Suppressor macrophage treated with lipopolysaccharide for 1 hour (primary cell): ENCODE measurements at places on chromosomes 4 and X.

- no peak for DNase-seq
Measured at GRCh38 chr4:140234697-140235060, 80.7 kb upstream of the MAML3 start.

GRCh38 chr4:101782546-101782945 lies 8.0 kb upstream of the BANK1 start:
- DNase-seq: no peak

GRCh38 chr4:151804086-151804630 lies 43.4 kb upstream of the GATB start:
- DNase-seq: no peak

GRCh38 chrX:38560776-38561125 lies 591 bp upstream of the TSPAN7 start:
- DNase-seq: no peak

DNA sequence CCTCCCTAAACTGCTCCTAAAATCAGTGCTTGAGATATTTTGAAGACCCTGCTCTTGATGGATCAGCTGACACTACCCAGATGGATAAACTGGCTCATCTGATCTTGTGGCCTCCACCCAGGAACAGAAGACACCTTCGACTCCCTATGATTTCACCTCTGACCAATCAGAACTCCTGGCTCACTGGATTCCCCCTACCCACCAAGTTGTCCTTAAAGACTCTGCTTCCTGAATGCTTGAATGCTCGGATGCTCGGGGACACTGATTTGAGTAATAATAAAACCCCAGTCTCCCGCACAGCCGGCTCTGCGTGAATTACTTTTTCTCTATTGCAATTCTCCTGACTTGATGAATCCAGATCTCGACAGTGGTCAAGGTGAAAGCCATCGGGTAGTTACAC lies 12.0 kb upstream of the RPS3A start:
- DNase-seq: no peak

- DNase-seq: no peak
Measured at GRCh38 chr4:139028191-139028661, 12.6 kb downstream of the NOCT start.

- no peak for DNase-seq
Measured at GRCh38 chr4:39908284-39908683, 69.4 kb downstream of the PDS5A start.

DNA sequence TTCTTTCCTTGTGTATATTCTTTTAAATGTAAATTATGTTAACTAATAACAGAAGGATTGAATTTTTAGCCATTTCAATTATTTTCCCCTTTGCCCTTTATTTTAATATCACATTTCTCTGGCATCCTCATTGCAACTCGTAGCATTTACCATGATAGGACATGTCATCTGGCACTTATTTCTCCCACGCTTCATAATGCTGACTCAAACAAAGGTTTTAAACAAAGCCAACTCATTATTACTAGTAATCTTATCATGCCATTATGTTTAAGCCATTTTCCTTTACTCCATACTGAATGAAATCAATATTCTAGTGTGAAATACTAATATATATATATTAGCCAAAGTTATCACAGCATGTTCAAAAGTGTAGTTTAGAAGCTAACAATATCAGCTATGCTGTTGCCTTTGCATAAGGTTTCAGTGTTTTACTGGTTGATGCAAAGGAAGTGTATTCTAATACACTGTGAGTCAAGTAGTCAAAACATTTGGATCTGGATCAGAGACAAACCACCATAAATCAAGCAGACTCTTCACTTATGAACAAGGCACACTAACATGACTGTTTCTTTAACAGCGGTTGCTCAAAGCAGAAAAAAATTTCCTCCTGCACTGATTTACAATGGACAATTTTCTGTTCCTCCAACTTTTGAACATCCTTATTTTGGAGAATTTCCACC lies 281.6 kb downstream of the SLC7A11 start:
- DNase-seq: no peak

GRCh38 chrX:20382518-20383297 lies 116.0 kb upstream of the RPS6KA3 start:
- no peak for DNase-seq

DNA sequence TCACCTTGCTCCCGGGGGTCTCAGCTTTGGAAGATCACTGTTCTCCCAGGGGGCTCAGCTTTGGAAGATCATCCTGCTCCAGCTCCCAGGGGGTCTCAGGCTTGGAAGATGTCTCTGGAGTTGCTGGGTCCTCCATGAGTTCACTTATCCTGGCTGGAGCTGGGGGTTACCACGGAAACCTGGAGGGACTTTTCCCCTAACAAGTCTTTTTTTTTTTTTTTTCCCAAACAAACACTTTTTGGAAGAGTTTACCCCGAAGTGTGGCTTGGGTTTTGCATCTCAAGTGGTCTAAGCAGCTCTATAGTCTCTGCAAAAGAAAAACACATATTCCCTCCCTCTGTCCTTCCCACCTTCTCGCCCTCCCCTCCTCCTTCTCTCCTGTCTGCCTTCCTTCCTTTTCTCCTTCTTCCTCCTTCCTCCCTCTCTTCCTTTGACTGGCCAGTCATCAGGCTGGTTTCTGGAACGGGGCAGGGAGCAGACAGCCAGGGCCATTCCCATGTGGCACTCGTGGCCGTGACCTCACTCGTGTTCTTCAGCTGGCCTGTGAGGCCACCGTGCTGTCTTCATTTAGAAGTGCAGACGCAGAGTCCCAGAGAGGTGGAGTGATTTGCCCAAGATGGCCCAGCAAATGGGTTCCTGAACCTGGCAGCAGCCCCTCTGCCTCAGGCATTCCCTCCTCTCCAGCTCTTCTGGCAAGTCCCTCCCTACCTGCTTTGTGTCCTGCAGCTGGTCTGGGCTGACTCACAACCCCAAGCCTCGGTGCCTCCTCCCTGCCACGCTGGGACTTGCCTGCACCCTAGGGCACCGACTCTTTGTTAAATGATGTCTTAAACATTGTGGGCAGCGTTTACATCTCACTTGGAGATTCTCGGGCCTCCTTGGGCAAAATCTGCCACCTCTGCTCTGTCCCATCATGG lies 25.9 kb upstream of the HMX1 start:
- no peak for DNase-seq

DNA sequence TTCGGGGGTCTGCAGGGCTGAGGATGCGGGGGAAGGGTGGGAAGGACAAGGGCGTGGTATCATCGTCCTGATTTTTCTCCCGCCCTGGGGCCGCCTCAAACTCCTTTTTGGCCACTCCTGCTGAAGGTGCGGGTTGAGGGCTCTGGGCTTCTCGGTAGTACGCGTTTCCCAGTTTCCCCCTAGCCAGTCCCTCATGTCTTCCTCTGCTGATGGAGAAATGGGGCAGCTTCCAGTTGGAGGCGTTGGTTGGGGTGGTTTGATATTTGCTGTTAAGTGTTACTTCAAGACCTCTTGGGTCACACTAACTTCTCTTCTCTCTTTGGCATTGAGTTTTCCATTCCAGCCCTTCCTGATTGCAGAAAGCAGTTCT lies 482 bp downstream of the GSTCD start:
- DNase-seq: peak; percentile 26

DNA sequence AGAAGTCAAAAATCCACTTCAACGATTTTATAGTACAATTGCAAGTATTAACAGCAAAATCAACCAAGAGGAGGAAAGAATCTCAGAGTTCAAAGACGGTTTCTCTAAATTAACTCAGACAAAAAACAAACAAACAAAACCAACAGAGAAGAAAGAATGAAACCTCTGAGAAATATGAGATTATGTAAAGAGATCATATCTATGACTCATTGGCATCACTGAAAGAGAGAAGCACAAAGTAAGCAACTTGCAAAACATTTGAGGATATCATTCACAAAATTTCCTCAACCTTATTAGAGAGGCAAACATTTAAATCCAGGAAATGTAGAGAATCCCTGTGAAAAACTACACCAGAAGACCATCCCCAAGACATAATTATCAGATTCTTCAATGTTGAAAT lies 370.4 kb downstream of the INPP4B start:
- DNase-seq: peak; percentile 5

GRCh38 chr4:148514041-148514440 lies 71.8 kb upstream of the NR3C2 start:
- no peak for DNase-seq

DNA sequence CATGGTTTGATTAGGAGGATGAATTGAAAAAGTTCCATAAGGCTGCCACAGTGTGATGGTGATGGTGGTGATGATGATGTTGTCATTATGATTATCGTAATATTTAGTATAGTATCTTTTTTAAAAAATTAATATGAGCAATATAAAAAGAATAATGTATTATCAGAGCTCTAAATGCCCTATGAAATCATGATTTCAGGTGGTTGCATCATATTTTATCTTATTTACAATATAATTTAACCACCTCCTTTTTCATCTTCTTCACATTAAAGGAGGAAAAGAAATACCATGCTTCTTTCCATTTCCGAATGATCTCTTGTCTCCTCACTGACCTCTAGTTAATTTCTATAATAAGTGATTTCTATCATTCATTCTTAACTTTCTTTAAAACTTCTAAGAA lies 225.9 kb downstream of the RAPGEF2 start:
- DNase-seq: no peak

- DNase-seq: no peak
Measured at GRCh38 chrX:112678831-112679230, 907 bp downstream of the LHFPL1 start.

- DNase-seq: peak; percentile 41
Measured at GRCh38 chr4:138398322-138398721, 156.2 kb upstream of the SLC7A11 start.

- peak; percentile 28 for DNase-seq
Measured at GRCh38 chrX:1536712-1537030, 314 bp downstream of the P2RY8 start.

DNA sequence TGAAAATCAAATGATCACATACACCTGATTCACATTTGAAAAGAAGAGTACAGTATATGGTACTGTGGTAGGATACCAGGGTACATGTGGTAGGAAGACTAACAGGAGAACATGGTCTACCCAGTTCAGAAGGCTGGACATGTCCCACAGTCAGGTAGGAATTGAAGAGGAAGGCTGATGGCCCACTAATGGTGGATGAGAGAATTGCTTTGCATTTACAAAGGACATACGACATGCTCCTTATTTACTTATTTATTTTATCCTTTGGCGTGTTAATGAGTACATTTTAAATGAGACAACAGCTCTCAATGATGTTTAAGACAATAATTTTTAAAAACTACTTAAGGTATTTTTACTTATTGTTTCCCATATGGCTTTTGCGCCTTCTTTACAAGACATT lies 106.7 kb upstream of the BMP2K start:
- no peak for DNase-seq

- DNase-seq: no peak
Measured at GRCh38 chrX:55253528-55253927, 11.2 kb downstream of the PAGE3 start.

DNA sequence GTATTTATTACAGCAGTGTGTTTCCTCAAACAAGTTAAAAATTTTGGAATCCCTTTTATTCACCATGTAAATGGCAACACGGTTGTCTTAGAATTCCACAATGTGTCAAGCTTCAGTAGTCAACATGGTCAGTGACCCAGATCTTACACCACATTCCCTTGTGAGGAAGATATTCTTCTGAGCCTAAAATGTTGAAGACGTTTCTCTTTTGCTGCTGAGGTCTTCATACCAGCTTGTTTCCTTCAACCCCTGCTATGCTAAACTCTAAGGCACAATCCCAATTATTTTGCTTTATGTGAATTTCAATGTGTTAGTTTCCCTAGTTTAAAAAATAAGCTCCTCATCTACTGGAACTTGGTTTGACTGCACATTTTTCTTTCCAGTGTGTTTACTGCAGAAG lies 17.6 kb upstream of the LDB2 start:
- DNase-seq: no peak

DNA sequence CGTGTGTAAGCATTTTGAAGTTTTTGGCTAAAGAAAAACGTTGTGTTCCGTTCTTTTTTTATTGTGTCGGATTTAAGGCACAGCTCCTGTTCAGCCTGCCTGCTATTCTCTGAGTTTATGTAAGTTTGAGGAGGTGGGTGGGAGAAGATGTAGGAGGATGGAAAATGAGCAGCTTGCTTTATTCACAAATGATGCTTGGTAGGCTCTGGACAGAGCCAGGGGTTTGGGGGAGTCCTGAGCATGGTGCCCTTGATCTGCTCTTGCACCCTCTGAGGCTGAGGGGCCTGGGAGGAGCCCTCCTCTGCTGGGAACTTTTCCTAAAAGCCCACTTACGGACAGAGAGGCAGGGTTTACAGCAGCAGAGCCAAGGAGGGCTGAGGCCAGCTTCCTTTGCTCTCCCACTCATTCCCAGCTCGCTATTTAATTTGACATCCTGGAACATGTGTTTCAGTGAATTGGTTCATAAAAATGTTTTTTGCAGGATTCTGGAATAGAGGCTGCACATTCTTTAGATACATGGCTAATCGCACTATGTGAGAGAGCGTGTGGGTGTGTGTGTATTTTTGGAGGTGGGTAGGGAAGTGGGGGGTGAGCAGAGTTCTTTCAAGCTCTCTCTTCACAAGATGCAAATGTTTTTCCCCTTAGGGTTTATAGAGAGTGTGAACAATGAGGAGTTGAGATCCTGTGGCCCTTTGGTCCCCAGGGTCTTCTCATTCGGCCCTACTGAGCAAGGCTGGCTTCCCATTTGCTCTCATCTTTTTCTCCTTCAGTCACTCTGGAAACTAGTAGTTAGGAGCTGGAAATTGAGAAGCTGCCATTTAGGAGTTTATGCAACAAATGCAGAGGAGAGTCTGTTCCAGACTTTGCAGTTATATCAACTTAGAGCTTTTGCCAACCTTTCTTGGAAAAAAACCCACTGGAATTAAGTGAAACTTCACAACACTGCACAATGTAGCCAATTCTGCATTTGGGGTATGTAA lies 32.1 kb downstream of the TMEM131L start:
- no peak for DNase-seq

DNA sequence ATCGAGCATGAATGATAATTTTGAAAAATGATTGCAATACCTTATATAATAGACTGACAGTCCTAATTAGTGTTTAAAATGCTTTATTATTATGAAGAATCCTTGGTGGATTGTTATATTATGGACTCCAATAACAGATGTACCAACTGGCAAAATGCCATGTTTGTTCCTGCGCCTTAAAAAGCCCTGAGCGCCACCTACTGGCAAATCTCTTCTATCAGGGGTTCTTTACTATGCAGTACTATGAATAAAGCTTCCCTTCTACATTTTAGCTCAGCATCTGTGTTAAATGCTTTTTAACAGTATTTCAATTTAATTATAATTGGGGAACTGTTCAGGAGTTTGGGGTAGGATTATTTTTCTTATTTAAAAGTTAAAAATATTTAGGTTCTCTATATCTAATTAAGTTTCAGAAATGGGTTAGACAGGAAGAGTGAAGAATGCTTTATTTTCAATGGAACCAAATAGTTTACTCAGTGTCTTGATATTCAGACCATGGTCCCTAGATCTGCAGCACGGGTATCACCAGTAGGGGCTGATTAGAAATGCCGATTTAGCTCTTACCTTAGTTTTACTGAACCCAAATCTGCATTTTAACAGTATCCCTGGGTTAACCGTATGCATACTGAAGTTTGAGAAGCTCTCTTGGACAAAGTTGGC lies 20.0 kb downstream of the CFAP97 start:
- peak; percentile 92 for DNase-seq

- DNase-seq: no peak
Measured at GRCh38 chrX:114930227-114930626, 87.2 kb downstream of the IL13RA2 start.

GRCh38 chrX:28042260-28042659 lies 61.0 kb upstream of the DCAF8L1 start:
- no peak for DNase-seq

GRCh38 chrX:33970028-33970967 lies 161.8 kb downstream of the FAM47A start:
- DNase-seq: no peak

- DNase-seq: peak; percentile 66
Measured at GRCh38 chrX:152915541-152916241, 17.8 kb downstream of the ZNF185 start.

- no peak for DNase-seq
Measured at GRCh38 chr4:181592221-181592745, 650.9 kb upstream of the TENM3 start.

GRCh38 chr4:2754848-2755819 lies 1.0 kb downstream of the TNIP2 start:
- DNase-seq: no peak
